Dermis microvascular lymphatic vessel endothelial cell (primary cell): ENCODE measurements at places on chromosomes 12 and 14. TPM values are rescaled to one million over a fixed set of nuclear protein-coding genes. Genes with fewer than 3 reads are reported as not detected.
A peak's percentile ranks its signal among the peaks of the same experiment; 100 is the strongest.

The OR6C2 gene
- total RNA-seq = not detected in 2 replicates

The C14orf39 gene
- total RNA-seq = under 0.01 TPM in 1 of 2 replicates, not detected in the other

DNA sequence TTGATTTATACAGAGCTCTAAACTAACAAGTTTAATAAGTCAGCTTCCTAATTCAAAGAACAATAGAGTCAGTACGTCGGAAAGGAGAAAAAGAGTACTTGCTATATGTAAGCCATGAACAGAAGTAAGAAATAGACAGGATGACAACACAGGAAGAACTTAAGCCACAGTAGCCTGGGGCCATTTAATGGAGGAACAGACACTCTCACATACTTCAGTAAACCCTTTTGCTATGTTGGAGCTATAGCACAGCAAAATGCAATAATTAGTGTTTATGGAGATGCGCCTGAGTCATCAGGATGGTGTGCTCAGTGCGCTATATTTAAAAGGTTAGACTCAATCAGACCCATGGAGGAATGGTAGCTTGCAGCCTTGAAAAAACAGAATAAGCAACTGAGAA lies 61.0 kb downstream of the SRGAP1 start:
- no peak for DNase-seq

DNA sequence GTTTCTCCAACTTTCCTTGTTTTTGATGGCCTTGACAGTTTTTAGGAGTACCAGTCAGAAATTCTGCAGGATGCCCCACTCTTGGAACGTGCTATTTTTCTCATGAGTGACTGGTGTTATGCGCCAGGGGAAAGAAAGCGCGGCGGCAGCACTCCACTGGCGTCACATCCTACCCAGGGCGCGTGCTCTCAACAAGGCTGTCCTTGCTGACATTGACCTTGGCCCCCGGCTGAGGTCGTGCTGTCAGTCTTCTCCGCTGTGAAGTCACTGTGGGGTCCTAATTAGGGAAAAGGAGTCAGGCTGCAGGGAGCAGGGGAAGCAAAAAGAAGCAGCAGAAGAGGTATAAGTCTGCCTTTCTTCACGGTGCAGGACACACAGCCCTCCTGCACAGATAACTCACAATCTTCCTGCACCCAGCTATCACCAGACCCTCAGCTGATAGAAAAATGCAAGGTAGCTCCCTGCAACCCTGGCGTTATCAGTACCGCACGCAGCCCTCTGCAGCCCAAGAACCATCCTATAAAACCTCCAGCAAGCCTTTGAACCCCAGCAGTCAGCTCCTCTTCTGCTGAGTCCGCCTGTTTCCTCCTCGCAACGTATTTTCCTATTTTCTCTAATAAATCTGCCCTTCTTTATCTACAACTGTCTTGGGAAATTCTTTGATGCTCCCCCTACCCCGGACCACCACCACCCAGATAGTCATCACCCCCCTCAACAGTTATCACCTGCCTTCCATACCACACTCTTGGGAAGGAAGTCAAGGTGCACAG lies 48.0 kb upstream of the C14orf180 start:
- DNase-seq = no peak

- no peak for DNase-seq
Observed at GRCh38 chr12:12010277-12011039, 60.3 kb upstream of the BCL2L14 start.

DNA sequence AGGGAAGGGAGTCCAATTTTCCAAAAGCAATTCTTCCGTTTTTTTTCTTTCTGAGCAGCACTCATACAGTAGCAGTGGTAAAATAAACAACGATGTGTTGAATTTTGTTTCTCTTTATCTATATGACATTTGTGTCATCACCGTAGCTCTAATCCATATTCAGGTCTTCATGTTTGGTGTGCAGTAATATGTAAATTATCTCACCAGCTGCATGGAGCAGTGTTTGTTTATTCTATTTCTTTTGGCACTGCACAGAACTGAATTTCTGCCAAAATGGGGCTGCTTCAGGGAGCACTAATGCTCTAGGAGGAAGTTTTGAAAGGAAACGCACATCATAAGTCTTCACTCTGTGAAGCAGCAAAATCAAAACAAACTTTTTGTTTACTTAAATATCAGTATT lies 130.0 kb upstream of the NPAS3 start:
- DNase-seq = peak; percentile 55
